ENCODE measurements at places on chromosomes 7 and 10.

DNA sequence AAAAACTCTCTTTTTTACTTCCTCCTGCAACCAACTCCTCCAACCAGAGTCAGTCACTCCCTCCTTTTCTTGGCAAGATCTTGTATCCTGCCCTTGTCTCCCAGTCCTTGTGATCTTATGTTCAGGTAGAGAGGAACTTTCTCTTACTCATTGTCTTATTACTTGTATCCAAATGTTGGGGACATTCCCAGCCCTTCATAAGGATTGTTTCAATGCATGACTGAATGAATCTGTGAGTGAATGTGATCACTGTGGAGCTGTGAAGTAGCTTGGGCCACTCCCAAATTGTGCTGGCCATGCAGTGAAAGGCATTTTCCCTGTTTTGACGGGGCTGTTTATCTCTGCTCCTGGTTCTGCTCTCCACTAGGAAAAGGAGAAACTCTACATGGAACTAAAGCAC, 93.7 kb downstream of the CFAP58 start:
- no peak for DNase-seq

GRCh38 chr7:29119538-29119937, 26.8 kb downstream of the CPVL start:
- DNase-seq, result no peak

- no peak for DNase-seq
These were observed 1.8 kb downstream of the WDR37 start for GRCh38 chr10:1058017-1058416.

DNA sequence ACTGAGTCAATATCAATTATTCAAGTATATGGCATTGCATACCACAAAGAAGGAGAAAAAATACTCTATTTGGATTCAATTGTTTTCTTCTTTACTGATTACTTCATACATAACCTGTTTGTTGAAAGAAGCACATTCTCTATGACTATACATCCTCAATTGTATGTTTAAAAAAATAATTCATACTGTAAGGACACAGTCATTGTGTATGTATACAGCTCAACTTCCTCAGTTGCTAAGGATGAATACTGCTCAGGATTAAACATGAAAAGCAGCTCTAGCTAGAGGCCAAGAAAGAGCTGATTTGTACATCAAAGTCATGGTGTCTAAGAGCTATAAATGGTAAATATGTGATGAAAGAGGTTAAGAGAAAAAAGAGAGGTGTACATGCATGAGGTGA, 15.8 kb upstream of the BPGM start:
- DNase-seq, result no peak

GRCh38 chr7:112881-113280, 79.5 kb upstream of the FAM20C start:
- DNase-seq, result no peak

GRCh38 chr7:25009257-25009656, 29.3 kb upstream of the OSBPL3 start:
- DNase-seq, result peak; percentile 92

DNA sequence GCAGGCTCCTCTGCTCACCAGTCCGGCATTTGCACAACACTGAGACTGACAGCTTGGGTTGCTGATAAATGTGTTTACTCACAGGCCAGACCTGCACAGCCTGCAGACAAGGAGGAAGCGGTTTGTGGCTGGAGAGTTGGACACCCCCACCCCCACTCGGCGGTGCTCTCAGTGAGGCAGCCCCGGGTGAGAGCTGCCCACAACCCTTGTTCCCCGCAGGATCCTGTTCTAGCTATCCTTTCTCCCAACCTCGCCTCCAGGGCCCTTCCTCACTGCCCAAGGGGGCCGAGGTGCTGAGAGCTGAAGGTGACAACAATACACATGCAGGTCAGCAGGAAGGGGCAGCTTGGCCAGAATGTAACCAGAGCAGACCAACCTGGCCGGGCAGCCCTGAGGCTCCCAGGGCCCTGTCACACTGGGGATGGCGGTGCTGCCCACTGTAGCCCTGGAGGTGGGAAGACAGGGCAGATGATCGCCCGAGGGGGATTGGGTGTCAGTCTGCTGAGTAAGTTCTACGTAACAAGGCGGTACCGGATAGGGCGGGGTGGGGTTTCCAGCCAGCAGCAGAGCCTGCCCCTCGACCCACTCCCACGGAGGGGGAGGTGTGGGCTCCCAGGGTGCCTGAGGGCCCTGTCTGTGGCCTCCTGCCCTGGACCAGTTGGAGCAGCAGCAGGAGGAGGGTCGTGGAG, 2.1 kb upstream of the ADAM8 start:
- peak; percentile 42 for DNase-seq

DNA sequence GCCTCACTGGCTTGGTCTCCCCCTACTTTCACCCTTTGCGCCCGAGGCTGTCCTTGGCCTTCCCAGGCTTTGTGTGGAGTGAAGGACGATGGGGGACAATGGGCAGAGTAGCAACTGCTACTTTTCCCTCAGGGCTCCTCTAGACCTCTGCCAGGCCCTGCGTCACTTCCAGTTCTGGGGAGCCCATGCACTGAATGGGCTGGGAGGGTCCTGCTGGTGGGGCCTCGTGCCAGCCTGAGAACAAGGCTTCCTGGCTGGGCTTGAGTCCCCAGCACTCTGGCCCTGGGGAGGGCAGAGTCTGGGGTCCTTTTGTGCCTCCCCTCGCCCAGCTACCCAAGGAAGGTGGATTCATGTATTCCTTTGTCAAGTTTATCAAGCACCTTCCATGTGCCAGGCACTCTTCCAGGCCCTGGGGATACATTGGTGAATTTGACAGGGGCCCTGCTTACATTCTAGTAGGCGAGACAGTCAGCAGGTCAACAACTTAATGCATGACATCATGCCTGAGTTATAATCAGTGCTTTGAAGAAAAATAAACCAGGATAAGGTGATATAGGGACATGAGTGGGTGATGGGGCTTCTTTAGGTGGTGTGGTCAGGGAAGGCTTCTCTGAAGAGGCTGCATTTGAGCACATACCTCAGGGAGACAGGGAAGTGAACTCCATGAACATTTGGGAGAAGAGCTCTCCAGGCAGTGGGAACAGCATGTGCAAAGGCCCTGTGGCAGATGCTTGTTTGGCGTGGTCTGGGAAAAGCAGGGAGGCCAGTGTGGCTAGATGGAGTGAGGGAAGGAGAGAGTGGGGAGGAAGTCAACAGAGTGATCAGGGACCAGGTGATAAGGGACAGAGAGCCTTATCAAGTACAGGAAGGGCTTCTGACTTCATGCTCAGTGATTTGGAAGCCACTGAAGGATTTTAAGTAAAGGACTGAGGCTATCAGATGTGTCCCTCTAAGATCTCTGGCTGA, 14.1 kb downstream of the ZMIZ1 start:
- peak; percentile 32 for DNase-seq

DNA sequence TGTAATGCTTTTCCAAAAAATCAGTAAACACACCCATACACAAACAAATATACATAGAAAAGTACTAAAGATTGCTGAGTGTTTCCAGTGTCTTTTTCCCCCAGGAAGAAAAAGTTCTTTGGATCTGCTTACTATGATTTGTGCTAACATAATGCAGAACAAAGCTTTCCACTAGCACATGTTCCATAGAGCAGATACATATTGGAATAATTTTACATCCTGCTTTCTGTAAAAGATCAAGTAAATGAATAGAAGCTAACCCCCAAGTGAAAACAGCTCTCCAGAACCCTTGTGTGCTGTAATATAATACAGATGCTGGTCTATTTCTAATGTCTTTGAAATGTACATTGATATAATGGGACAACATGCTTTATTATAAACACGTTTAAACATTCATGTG, 125.5 kb downstream of the PON1 start:
- DNase-seq, result no peak

- no peak for DNase-seq
These were observed 16.7 kb upstream of the FRA10AC1 start for GRCh38 chr10:93718937-93719725.

GRCh38 chr10:125788156-125789034, 12.8 kb upstream of the MMP21 start:
- no peak for DNase-seq

GRCh38 chr7:155643804-155644177, 670 bp upstream of the RBM33 start:
- DNase-seq, result no peak

DNA sequence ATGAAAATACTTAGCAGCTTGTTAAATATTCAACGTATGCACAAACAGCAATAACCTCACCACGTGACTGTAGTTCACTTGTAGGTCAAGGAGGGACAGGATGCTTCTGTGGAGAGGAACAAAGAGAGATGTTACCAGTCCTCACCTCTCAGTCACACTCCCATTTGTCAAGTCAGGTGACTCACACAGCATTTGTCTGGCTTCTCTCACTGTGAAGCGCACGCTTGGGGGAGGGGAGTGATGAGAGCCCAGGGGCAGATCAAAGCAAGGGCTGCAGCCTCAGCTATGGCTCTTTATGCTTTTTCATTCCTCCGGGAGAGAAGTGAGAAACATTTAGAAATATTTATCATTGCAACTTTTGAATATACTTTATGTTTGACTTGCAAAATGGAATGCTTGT, 2.9 kb upstream of the RBM20 start:
- DNase-seq, result peak; percentile 51

- DNase-seq, result no peak
These were observed 28.3 kb downstream of the TAF3 start for GRCh38 chr10:7846591-7846990.

DNA sequence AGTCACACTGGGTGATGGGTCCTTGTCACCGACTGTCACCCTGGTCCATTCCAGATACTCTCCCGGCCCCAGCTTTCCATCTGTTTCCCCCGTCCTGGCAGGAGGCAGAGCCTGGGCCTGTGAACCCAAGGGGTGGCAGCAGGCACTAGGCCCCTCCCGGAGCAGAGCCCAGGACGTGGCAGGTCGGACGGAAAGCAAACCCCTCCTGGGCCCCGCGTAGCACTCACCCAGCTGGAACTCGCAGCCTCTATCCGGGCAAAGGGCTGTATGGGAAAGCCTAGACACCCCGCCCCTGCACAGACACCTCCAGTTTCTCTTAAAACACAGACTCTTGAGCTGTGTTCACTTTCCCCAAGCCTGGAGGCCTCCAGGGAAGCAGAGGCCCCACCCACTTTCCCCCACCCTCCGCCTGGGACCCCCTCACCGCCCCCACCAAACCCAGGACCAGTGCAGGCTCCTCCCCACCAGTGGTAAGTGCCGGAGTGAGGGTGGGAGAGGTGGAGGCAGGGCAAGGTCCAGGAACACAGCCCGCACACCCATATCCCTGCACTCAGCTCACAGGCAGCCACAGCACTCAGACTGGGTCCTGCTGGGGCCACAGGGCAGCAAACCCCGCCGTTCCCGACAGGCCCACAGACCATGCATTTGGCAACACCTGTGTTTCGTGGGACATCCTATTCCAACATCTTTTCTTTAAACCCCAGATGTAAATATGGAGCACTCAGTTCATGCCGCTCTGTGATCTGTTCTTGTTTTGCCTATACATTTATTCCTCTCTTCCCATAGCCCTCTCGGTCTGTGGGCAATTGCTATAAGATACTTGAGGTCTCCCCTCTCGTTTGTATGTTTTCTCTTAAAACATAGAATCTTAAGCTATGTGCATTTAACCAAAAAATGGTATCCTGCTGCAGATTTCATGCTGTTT, 98.2 kb upstream of the PDGFA start:
- no peak for DNase-seq

DNA sequence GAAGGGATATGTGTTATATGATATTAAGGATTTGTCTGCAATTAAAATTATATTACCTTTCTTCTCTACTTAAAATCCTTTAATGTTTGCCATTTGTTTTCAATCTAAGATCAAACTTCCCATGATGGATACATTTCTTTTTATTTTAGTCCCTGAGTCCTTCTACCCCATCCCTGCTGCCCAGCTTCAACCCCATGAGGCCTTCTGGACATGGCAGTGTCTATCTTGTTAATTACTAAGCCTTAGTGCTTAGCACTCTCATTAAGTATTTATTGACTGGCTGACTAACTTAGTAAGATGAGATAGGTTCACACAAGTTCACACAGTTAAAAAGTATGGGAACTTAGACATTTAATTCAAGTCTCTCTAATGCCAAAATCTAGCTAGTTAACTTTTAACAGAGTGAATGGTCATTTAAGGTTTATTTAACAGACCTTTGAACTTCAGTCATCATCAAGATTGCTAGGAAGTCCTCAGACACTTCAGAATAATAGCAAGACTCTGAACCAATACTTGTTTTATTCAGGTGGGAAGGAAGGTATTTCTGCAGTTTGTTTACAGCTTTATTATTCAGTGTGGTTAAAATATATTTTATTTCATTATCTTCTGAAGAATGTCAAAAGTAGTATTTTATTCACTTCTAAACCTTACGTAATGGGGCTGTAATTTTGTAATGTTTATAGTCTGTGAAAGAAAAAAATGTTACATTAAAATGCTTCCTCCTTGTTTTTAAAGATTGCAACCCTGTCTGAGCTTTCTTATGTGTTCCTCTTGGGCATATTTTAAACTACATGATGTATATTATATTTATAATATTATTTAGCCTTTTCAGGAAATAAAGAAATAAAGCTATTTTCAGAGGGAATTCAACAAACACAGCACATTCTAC, 848.9 kb downstream of the REEP3 start:
- DNase-seq, result no peak
